SK-N-MC (cell line): ENCODE measurements at places on chromosomes 3 and 15.
A peak's percentile ranks its signal among the peaks of the same experiment; 100 is the strongest.

- DNase-seq = peak; percentile 35
Observed at GRCh38 chr3:166499636-166500035, 662.4 kb upstream of the BCHE start.

GRCh38 chr3:184761976-184762375 lies 50.0 kb upstream of the VPS8 start:
- DNase-seq = no peak

GRCh38 chr3:34106879-34107278 lies 308.4 kb downstream of the PDCD6IP start:
- DNase-seq = no peak

GRCh38 chr3:99384596-99384995 lies 253.8 kb upstream of the COL8A1 start:
- no peak for DNase-seq

DNA sequence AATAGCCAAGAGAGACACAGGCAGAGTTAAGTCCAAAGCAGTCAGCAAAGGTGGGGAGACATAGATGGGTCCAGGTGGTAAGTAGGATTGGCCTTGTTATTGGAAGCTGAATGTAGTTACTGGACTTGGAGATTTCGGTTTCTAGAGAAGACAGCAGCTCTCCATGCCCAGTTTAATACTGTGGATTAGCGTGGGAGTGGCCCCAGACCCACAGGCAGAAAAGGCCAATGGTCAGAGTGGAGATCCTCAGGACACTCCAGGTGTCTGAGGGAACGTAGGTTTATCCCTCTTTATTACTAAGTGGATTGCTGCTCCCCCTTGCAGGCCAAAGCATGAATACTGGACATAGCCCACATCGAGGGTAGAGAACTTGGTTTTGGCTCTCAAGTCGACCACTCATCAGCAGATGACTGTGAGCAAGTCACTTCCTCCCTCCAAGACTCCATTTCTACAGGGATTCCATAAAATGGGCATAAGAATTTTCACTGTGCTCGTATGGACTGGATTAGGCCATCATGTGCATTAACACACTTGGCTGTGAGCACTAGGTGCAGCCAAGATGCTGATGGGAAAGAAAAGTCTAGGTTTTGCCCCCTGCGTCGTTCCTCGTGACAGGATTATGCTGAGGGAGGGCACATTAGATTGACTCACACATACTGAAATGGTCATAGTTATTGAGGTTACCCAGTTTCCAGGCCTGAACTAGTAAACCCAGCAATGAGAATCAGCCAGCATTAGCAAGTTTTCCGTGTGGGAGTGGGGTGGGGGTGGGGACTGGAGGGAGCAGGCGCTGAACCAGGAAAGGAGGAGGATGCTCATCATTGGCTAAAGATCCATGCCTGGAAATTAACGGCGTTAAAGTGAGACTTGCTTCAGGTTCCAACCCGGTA lies 225.2 kb upstream of the TPRG1 start:
- no peak for DNase-seq

GRCh38 chr3:100698736-100699135 lies 10.6 kb upstream of the TFG start:
- DNase-seq = no peak

- no peak for DNase-seq
Observed at GRCh38 chr3:123952844-123953520, 8.0 kb downstream of the CCDC14 start.

DNA sequence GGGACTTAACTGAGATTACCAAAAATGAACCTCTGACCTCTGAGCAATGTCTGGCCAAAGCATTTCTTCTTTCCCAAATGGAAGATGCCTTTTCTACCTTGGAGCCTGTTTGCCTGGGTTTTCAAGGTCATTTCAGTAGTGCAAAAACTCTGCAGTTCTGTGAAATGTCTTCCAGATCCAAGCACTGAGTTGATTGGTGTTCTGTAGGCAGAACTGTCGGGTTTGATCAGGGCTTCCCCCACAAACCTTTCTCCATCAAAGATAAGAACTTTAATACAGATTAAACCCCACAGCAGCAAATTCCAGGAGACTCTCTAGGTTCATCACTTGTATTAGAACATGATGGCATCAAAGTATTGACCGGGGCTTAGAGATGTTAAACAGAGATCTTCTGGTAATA lies 192.7 kb upstream of the TOPAZ1 start:
- DNase-seq = no peak

- no peak for DNase-seq
Observed at GRCh38 chr15:71880276-71880675, 69.9 kb downstream of the NR2E3 start.

DNA sequence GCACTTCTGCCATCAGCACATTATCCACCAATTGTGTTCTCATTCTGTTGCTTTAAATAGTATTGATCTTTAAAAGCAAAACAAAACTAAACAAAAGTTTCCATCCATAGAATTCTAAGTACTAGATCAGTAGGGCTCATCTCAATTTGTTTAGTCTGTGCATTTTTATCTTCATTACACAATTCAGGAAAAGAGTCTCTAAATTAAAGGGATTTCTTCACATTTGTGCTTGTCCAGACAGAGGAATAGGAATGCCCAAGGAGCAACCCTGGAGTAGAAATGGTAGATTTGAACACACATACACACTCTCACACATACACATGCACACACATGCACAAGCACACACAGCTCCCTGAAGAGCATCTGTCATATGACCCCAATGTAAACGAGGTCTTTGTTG lies 21.4 kb downstream of the LMCD1 start:
- no peak for DNase-seq

DNA sequence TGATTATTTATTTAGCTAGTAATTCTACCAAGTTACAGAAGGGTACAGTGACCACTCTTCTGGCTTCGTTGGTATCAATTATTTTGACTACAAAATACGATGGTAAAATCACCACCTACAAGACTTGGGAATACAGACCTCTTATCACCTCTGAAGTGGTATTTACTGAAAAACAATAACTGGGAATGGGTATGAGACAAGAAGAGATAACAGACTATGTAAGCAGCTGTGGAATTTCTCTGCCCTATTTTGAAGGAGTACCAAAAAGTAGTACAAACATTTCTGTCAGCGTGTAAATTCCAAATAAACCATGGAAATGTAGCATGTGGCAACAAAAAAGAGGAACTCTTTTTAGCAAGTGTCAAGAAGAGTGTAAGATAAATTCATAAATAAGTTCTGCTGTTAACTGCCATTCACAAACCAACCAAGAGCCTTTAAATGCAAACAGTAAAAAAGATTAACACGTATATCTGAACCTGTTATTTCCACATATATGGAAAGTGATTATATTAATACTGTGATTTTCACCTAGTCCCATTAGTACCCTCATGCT lies 77.0 kb upstream of the SLC12A8 start:
- no peak for DNase-seq

- no peak for DNase-seq
Observed at GRCh38 chr15:30043211-30043655, 39.5 kb upstream of the GOLGA8J start.

DNA sequence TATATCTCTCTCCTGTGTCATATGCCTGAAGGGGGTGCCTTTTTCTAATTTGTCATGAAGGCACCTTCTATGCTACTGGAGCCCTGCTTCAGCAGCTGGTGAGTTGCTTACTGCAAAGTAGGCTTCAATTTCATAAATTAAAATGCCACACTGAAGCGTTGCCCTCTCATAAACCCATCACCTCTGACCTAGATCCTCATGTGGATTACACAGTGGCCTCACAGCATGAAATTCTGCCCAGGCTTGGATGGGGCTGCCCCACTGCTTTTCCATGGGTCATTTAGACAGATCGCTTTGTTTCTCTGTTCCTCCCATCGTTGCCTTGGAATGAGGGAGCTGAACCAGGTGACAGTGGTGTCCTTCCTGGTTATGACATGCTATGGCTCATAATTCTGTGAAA lies 131.2 kb downstream of the RPL22L1 start:
- DNase-seq = no peak

DNA sequence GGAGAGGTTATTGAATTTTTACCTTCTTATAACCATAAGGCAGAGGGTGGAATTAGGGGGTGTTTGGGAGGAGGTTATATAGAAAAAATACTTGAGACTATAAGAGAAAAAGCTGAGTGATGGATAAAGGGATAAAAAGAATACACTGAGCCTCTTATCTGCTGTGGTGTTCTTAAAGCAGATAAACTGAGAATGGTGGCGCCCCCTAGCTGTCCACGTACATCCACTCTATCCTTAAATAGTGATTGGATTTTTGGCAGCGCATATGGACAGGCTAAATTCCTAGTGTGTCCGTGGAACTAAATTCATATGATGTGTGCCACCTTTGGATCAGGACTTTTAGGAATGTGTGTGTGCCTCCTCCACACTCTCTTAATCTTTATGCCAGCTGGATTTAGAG lies 121.1 kb downstream of the OXSM start:
- no peak for DNase-seq

GRCh38 chr3:185960522-185961288 lies 22.9 kb upstream of the TRA2B start:
- DNase-seq = no peak

DNA sequence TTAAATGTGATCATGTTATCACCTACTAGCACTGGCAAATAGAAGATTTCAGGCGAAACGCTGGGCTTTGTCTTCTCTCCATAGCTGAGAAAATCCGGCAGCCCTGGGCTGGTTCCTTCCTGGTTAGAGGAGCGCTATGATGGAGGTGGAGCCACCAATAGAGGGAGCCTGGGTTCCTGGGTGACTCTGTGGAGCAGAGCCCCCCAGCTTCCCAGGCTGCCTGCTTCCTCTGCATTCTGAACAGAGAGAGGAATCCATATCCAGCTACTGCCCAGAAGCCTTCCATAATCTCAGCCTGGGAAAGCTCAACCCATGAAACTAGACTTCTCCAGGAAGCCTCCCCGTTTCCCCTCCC lies 32.6 kb upstream of the IQSEC1 start:
- no peak for DNase-seq

DNA sequence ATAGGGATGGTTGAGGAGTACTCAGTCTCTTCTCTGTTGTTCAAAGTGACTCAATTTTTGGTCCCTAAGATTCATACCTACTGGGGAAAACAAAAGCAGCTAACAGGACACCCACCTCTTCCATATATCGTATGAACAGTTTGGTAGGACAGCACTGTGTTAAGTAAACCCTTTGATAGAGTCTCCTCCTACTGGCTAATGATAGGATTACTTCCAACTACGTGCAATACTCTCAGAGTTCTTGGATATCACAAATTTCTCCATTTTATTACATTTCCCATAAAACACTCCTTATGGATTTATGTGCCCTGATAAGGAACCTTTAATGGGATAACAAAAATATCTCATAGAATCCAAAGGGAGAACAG lies 200.2 kb upstream of the GOLGA6L4 start:
- no peak for DNase-seq

GRCh38 chr3:122458992-122459391 lies 43.1 kb upstream of the WDR5B start:
- peak; percentile 56 for DNase-seq

GRCh38 chr3:96478496-96478895 lies 335.9 kb upstream of the EPHA6 start:
- no peak for DNase-seq
